ENCODE measurements at places on chromosomes 3 and 15. TPM values are rescaled to one million over a fixed set of nuclear protein-coding genes. Genes with fewer than 3 reads are reported as not detected.

DNA sequence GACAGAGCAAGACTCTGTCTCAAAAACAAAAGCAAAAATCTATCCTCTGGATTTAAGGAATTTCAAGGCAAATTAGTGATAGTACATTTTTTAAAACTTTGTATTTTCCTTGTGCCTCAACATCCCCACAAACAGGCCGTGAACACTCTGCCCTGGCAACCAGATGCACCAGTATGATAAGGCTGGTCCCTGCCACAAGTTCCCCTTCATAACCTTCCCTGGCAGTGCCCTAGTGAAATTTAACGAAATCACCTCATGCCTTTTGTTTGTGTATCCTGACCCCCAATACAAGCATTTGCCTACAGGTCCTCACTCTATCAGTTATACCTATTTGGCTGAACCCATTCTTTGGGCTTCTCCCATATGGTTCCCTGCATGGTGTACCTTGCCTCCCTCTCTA is 107.4 kb upstream of the FLNB start:
- DNase-seq, result no peak

The EPHB1 gene
- total RNA-seq, result not detected

DNA sequence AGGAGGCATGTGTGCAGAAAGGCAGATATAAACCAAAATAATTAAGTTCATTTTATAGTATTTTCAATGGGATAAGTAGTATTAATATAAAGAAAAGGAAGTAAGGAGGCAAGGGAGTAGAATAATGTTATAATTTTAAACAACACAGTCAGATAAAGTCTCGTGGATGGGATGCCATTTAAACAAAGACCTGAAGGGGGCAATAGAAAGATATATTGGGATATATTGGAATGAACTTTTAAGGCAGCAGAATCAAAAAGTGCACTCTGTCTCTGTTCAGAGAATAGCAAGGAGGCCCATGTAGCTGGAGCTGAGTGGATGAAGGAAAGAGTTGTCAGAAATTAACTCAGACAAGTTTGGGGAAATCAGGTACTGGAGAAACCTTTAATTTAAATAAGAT is 158.7 kb downstream of the CGGBP1 start:
- no peak for DNase-seq

The B4GALT4 gene
- total RNA-seq, result 10.2 TPM

The CLSTN2 gene
- 0.02 TPM for total RNA-seq

The PCOLCE2 gene
- 1.0 TPM for total RNA-seq

GRCh38 chr3:171389491-171389890 is 70.7 kb downstream of the TNIK start:
- DNase-seq, result no peak

DNA sequence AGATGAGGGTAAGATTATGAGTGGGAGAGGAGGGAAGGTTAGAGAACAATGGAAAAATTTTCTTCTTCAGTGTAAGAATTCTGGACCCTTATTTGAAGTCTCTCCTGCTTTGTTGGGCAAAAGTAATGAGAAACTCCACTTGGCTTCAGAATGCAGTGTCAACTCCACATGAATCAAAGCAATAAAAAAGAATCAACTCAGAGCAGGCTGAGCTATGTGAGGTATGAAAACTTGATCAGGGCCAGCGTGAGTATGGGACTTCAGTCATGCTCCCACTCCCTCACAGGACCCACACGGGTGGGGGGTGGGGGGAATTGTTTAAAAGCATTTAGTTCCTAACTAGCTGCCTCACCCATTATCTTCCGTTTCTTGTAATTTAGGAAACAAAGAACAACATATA is 502.2 kb downstream of the PDCD6IP start:
- no peak for DNase-seq

The SLC24A5 gene
- total RNA-seq, result not detected

DNA sequence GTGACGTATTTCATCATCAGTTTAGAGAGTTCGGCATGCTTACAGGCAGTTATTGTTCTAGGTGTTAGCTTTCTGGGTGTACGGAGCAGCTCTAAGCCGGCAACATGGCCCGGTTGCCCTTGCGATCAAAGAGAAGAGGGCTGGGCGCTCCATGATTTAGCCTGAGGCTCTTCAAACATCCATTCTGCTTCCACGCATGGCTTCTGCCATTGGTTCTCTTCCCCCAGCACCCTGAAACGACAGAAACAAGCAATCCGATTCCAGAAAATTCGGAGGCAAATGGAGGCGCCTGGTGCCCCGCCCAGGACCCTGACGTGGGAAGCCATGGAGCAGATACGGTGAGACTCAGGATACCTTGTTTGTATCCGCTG is 574 bp downstream of the NGRN start:
- no peak for DNase-seq

GRCh38 chr3:22893644-22894325 is 309.3 kb upstream of the UBE2E2 start:
- no peak for DNase-seq

The CTXN2 gene
- not detected for total RNA-seq

DNA sequence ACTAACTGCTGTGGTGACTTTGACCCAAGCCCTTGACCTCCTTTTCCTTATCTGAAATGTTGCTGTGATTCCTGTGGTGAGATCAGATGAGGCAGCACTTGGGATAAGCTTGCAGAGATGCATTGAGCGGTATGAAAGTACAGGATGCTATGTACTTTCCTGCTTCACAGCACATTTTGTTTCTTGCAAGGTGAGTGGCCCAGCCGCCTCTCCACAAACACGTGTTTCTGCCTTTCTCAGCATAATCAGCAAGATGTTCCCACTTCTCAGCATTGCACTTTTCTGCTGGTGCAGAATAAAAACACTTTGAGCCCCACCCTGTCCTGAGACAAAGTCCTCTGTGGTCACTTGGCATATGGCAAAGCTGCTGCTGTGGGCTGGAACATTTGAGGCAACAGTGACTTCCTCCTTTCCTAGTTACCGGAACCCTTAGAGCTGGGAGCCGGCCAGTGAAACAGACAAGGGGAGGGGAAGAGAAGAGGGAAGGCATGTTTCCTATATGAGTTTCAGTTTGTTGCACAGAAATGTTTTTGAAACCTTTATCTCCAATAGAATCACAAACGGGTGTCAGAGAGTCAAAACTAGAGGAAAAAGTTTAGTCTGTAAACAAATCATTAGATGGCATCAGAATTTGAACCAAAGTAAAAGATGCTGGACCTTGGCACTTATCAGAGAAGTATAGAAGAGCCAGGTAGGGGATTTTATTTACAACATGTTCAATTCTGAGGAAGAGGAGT is 5.0 kb downstream of the NUDT16 start:
- no peak for DNase-seq

DNA sequence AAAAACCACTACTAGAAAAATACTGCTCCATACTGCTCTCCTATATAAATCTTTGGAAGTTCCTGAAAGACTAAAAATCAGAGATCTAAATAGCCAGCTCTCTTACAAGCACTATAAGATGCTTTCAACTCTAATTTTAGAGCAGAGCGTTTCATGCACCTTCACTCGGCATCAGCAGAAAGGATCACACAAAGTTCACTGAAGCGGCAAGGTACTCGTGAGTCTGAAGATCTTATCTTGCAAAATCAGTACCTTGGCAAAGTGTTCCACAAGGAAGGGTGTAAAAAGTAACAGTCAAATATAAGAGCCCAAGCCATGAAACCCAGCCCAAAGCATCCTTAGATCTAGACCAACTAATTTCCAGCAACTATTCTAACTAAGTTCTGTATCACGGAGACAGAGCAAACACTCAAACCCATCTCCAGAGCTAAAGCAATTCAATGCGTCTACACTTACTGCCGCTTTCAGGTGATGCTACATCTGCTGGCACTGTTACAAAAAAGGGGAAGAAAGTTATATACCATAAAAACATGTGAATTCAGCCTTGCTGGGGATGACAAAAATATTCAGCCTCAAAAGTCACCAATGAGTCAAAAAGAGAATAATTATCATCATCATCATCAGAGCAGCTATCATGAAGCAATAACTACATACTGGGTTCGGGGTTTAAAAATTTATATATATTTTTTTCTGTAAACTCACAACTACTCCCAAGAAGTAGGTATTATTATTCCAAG is 16.3 kb downstream of the VPS39 start:
- DNase-seq, result no peak

DNA sequence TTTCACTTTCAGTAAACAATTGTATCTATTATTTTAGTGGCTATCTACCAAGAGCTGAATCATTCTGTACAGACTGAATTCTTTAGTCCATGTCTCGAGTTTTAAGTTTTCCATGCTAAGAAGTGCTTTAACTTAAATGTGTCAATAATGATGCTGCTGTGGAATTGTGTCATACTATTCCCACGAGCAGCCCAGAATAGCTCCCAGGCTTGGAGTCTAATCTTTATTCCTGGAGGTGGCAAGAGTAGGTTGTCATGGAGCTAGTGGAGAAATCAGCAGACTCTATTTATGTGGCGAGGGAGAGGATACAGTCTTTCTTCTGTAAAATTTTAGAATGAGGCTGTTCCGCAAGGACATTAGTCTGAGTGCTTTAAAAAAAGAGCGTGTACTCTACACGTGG is 207.2 kb downstream of the ROBO2 start:
- DNase-seq, result no peak

DNA sequence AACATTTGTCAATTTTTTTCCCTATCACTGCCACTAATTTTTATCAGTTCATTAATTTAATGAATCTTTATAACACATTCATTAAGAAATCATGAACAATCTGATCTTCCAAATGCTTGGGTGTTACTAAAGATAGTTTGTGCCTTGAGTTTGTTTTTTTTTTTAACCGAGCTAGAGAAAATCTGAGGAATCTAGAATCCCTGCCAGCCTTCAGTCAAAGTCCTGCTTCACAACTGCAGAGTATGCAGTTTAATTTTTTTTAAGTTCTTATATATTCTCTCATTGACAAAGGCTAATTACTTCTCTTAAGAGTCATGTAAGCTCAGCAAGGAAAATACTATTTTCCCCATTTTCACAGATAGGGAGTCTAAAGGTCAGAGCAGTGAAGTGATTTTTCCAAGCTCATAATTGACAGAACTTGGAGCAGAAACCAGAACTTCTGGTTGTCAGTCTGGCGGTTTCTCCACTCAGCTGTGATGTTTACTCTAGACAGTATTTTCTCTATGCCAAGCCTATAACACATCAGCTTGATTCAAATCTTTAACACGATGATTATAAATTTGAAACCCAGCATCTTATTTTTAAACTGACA is 55.7 kb downstream of the TNIK start:
- no peak for DNase-seq

The SLC2A2 gene
- 0.18 TPM for total RNA-seq

The VPS18 gene
- 20.8 TPM for total RNA-seq

GRCh38 chr15:82111918-82112317 is 66.1 kb upstream of the MEX3B start:
- no peak for DNase-seq
